ENCODE measurements at places on chromosomes 2 and 18. TPM values are rescaled to one million over a fixed set of nuclear protein-coding genes. Genes with fewer than 3 reads are reported as not detected.

DNA sequence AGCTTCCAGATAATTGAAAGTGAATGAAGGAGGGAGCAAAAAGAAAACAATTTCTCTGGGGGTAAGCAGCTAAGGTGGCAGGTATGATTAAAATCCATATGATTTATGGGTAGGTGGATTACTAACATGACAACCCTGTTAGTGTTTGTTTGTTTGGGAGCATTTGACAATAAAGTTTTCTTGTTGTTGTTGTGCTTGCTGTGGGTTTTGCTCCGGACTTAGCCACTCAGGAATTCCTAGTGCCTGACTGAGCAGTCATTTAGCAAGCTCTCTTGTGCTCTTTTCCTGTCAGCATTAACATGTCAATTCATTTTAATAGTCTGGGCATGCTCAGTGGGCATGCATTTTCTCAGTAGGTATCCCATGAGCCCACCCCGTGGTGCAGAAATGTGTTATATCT, 674.8 kb upstream of the ZEB2 start:
- no peak for DNase-seq

DNA sequence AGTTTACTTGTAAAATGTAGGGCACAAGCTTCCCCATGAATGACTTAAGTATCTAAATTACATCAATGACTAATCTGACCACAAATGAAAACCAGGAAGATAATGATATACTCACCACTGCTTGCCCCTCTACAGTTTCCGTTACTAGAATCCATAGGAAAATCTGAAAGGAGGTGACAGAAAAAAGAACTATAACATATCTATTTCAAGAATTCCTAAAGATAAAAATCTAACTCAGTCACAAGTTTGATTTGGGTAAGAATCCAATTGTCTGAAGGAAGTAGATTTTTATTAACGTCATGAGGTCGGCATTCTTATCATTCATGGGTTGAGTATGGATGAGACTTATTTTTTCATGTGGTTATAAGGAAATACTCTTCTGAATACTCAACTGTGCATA, 7.8 kb downstream of the FRZB start:
- no peak for DNase-seq

DNA sequence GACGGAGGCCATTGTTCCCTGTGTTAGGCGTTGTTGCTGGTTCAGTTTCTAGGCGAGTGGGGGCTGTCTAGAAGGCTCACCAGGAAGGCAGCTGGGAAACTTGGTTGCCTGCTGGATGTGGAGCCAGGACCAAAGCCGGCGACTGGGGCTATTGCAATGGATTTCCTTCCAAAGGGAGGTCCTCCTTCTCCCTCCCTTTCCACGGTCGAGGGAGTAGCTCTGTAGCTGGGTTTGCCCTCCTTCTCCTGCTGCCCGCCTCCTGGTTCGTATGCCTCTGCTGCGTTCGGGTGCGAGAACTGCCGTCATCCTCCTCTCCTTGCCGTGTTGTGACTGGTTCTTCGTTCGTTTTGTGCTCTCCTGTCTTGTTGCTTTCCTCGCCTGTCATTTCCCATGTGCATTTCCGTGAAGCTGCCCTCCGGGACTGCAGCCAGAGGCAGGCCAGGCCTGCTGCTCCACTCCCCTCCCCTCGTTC, 203.4 kb downstream of the NEDD4L start:
- DNase-seq = no peak

DNA sequence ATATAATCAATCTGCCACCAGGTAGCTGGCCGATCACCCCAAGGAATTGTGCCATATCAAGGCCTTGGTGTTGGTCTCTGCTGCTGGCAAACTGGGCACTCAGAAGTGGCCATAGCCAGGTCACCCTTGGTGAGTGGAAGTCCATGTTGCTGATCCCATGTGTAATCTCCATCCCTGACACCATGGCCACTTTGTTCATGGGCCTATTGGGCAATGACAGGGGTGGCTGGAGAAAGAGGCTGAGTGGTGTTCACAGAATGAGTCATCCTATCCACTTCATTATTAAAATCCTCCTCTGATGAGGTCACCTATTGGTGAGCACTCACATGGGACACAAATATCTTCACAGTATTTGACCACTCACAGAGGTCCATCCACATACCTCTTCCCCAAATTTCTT, 26.7 kb upstream of the CD226 start:
- DNase-seq = peak; percentile 6

- DNase-seq = no peak
Observed at GRCh38 chr2:204416236-204416635, 129.0 kb upstream of the PARD3B start.

DNA sequence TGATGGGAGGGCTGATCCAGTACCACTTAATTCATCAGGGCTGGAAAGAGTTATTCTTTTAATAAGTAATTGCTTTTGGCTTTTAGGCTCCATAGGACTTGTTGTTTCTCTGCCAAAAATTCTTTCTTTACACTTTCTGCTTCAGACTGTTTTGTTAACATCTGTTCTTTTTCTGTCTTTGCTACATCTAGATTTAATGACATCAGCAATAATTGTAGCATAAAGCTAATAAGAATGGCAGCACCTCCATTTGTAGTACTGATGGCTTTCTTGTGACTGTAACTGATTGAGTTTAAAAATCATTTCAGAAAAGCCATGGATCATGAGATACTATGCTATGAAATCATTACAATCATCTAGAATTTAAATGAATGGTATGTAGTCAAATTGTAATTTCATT, 46.4 kb upstream of the ACKR3 start:
- DNase-seq = no peak

GRCh38 chr2:118769707-118770400, 77.6 kb downstream of the EN1 start:
- DNase-seq = no peak

GRCh38 chr2:239853121-239853520, 172.0 kb downstream of the NDUFA10 start:
- no peak for DNase-seq

- DNase-seq = no peak
Observed at GRCh38 chr2:176169711-176170110, 12.6 kb downstream of the HOXD3 start.

DNA sequence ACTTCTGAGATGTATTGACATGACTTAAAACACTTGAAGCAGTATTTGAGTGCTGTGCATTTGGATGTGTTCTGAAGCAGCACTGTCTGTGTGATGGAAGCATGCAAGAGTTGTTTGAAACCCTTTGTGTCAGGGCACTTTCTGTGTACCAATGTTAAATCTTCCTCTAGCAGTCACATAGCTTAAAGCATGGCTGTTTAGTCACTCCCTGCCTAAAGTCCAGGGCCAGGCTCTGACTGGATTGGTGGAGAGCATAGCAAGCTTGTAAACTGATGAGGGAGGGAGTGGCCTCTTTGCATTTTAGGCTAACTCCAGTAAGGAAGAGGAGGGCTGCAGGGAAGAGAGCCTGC, 73.5 kb downstream of the MYO1B start:
- DNase-seq = peak; percentile 96

DNA sequence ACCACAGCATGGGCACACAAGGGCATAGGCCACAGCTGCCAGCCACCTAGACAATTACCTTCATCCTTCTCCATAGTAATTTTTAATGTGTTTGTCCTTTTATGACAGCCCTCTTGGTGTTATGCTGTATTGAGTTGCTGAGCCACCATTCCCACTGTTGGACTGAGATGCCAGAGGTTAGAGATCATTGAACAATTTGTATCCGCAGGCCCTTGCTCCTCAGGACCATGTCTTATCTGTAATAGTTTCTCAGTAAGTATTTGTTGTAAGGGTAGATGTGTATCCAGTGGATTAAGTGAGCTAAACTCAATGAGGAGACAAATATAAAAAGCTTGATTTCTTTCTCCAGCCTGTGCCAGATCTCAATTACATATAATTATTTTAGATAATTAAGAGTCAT, 832.8 kb upstream of the ID2 start:
- DNase-seq = no peak

DNA sequence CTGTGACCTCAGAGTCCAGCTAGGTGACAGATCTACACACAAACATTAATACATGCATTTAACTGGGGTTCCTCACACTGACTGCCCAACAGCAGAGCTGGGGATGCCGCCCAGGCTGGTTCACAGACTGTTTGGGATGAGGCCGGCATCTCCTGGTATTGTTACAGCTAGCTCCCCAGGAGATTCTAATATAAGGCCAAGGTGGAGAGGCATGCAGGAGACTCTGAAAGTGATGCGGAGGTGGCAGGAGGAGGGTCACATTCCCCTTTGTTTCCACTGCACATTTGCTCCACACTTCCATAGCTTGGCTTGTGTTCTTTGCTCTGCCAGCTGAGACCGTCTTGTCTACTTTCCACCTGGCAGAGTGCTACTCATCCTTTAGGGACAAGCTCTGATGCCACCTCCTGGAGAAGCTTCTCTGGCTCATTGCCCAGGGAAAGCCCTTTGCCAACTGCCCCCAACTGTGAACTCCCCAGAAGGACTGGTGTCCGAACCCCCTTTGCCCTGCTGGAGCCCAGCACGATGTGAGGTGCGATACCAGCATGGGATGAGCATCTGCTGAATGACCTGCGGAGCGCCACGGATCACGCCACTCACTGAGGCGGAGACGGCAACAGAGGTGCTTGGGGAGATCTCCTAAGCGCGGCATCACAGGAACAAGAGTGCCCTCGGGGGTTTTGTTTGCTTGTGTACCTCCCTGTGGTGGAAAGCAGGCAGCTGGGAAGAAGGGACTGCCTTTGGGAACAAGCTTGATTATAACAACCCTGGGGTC, 88.8 kb downstream of the UXS1 start:
- no peak for DNase-seq

DNA sequence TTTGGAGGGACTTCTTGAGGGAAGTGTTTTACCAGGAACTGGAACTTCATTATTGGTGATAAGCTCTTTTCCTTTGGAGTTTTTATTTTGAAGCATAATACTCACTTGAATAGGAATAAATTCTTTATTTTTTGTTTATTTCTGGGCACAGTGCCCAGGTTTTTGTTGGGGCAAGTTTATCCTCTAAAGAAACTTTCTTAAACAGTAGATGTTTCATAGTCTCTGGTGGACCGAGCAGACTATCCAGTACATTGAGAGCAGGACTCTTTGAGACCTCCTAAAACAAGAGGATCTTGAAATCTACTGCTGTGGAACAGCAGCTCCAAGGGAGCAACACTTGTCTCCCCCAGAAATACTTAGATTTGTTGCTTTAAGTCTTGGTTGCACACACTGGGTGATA, 109.4 kb downstream of the PARD3B start:
- no peak for DNase-seq

DNA sequence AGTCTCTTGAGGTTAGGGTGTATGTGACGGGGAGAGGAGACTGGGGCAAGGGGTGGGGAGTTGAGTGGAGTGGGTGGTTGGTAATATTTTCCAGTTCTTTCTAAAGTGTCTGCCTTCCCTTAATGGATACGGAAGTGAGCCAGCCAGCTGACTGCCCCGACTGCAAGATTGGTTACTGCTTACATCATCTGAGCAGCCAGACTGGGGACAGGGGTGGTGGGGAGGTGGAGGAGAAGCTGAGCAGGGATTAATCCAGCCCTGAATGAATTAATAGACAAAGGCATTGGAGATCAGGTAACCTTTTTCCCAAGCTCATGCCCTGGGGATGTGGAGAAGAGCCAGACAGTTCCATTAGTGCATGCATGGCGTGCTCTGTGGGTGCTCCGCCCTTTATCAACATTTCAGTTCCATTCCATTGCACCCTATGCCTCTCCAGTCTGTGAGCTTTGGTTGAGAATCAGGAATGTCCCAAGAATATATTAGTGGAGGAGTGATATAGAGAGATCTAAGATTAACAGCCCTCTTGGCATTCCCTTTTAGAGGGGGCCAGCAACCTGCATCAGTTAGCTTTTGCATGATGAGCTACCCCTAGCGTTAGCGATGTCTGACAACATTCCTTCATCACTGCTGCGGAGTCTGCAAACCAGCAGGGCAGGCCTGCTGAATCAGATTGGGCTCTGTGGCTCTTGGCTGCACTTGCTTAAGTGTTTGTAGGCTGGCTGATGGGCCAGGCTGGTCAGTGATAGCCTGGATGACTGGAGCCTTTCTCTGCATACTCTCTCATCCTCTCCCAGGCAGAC, 67.4 kb downstream of the TNP1 start:
- no peak for DNase-seq

DNA sequence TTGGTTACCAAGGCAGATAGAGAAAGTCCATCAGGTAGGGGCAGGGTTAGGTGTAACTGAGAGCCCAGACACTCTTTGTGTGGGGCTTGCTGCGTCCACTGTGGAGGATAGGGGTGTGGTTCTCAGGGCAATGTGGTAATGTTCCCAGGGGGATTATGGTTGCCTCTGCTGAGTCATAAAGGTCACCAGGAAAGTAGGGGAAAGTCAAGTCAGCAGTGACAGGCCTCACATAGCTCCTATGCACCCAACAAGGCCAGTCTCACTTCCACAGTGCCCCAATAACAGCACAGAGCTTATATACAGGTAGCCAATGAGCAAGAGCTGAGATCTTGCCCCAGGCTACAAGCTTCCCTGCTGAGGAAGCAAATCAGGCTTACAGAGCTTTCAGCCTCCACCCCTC, 1438.0 kb upstream of the ZEB2 start:
- no peak for DNase-seq

DNA sequence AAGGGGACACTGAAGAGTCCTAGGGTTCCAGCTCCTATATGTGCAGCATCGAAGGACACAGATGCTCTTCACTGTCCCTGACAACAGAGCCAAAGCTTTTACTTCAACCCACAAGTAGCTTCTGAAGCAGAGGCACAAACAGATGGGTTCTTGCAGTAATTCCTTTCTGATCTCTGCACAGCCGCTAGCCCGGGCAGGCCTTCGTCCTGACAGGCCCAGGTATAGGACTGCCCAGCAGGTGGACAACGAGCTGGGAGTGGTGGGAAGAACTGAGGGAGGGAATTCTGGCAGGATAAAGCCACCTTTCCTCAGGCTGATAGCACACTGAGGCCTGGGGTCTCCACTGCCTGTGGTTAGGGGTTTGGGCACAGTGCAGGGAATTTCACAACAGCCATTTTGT, 94.8 kb downstream of the RHOB start:
- no peak for DNase-seq

DNA sequence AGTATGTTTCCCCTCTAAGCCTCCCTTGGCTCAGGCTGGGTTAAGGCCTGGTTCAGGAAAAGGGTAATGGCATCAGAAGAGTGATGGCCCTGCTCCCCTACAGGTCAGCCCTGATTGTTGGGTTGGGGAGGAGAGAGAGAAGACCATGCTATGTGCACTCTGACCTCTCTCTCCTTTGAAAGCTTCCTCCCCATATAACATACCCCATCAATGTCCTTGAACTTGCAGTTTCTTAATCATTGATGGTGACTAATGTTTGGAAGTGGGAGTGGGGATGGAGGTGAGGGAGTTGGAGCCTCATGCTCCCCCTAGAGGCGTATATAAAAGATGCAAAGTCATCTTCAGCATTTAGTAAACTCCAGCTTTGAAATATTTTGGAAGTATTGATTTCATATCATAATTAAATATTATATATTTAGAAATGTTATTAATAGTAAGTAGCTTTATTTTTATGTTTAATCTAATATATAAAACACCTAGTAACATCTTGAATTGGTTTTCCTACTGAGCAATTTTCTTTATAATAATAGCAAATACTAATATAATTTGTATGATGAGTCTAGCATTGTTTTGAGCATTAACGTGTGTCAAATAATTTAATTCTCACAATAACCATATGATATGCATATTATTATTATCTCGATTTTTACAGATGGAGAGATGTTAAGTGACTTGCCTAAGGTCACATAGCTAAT, 8.8 kb downstream of the PLCL1 start:
- DNase-seq = peak; percentile 68

Gene UPP2
- total RNA-seq = not detected

Gene MROH2A
- 0.04 TPM for total RNA-seq

Gene NEB
- total RNA-seq = 0.24 TPM

Gene LHCGR
- not detected for total RNA-seq

Gene LYG1
- total RNA-seq = 0.49 TPM

Gene STK39
- total RNA-seq = 27.5 TPM

Gene GPR39
- 0.51 TPM for total RNA-seq

Gene ANTXR1
- 12.7 TPM for total RNA-seq

Gene STAT1
- 90.6 TPM for total RNA-seq

Gene PRKD3
- 38.4 TPM for total RNA-seq

Gene LINC00305
- not detected for total RNA-seq

Gene IMPA2
- 71.8 TPM for total RNA-seq

Measured in HepG2 (cell line).